ENCODE measurements at places on chromosomes 11 and 22. TPM values are rescaled to one million over a fixed set of nuclear protein-coding genes. Genes with fewer than 3 reads are reported as not detected.
A peak's percentile ranks its signal among the peaks of the same experiment; 100 is the strongest.

GRCh38 chr11:121839781-121840180 lies 276.2 kb downstream of the BLID start:
- H3K27ac ChIP-seq = no peak overlapping the region
- H3K4me1 ChIP-seq = no peaks in the 10 kb centered on the region
- no peaks in the 10 kb centered on the region for H3K27me3 ChIP-seq
- no peaks in the 10 kb centered on the region for H3K36me3 ChIP-seq
- no peak overlapping the region for H3K4me3 ChIP-seq
- DNase-seq = no peak

- no peak overlapping the region for H3K27ac ChIP-seq
- H3K36me3 ChIP-seq = no peaks in the 10 kb centered on the region
- peak overlapping the region; percentile 59 for H3K4me3 ChIP-seq
- no peak for DNase-seq
- no peaks in the 10 kb centered on the region for H3K4me1 ChIP-seq
Measured at GRCh38 chr11:111978028-111978771, 41.1 kb downstream of the DIXDC1 start.

DNA sequence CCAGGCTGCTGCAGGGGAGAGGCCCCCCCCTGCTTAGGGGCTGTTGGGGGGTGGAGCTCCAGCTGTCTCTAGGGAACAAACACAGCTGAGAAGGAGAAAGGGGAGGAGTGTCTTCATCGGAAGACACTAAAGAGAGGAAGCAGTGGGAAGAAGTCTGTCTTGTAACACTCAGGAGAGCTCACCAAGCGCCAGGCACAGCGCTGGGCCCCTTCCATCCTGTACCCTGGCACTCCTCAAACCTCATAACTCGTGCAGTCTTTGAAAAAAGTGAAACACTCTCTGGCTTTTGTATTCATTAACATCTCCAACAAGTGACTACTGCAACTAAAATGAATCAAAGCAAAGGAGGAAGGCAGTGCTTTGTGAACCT lies 67.4 kb upstream of the PRDM11 start:
- no peaks in the 10 kb centered on the region for H3K27me3 ChIP-seq
- H3K4me3 ChIP-seq = no peak overlapping the region

Gene DCHS1
- 2.3 TPM for total RNA-seq

Gene PATE2
- not detected for total RNA-seq
